ENCODE measurements at places on chromosomes 6 and 20.

GRCh38 chr6:51533962-51534361 lies 553.5 kb downstream of the PKHD1 start:
- no peak for DNase-seq

DNA sequence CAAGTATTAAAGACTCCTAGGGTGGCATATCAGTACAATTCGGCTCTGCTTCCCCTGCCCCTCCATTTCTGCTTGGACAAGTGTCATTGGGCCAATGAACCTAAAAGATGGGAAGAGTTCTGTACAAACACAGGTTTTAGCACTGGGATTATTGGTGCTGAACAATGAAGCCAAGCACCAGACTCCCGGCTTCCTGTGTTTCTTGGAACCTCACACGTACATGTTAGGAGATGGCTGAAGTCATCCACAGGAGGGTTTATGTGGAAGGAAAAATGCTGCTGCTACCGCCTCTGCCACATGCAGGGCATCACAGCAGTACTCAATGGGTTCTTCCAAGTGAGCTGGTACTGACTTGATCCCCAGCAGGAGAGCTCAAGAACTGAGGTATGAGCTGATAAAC lies 49.7 kb downstream of the TNFRSF21 start:
- no peak for DNase-seq

DNA sequence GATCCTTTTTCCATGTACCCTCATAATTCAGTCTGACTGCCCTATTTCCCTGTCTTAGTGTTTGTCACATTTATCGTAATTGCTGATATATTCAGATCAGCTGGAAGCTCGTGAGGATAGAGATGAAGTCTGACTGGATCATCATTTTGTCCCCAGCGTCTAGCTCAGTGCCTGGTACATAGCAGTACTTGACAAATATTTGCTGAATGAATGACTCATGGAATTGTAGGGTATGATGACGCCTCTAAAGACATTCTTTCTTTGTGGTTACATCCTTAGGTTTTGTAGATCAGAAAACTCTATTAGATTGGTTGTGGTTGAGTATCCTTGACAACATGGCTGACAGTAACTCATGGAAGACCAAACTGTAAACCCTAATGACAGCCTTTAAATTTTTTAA lies 68.9 kb downstream of the MTHFD1L start:
- DNase-seq = no peak

GRCh38 chr6:37134396-37135191 lies 35.4 kb upstream of the PIM1 start:
- DNase-seq = no peak

DNA sequence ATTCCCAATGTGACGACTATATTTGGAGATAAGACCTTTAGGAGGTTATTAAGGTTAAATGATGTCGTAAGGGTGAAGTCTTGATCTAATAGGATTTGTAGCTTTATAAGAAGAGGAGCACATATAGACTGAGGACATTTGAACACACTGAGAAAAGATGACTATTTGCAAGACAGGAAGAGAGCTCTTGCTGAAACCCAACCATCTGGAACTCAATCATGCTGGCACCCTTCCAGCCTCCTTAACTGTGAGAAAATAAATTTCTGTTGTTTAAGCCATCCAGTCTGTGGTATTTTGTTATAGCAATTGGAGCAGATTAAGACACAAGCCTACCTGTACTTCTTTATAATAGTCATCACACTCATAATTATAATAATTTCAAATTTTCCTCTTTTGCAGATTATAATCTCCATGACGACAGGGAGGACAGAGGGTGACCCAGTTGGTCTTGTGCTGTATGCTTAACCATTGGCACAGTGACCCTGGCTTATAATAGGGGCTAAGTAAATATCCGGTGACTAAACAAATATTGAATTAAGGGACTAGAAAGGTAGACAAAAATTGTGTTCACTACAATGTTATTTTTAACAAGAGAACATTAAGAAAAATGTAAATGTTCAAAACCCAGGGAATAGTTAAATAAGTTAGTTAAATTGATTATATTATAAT lies 206.4 kb upstream of the HDDC2 start:
- DNase-seq = peak; percentile 70

DNA sequence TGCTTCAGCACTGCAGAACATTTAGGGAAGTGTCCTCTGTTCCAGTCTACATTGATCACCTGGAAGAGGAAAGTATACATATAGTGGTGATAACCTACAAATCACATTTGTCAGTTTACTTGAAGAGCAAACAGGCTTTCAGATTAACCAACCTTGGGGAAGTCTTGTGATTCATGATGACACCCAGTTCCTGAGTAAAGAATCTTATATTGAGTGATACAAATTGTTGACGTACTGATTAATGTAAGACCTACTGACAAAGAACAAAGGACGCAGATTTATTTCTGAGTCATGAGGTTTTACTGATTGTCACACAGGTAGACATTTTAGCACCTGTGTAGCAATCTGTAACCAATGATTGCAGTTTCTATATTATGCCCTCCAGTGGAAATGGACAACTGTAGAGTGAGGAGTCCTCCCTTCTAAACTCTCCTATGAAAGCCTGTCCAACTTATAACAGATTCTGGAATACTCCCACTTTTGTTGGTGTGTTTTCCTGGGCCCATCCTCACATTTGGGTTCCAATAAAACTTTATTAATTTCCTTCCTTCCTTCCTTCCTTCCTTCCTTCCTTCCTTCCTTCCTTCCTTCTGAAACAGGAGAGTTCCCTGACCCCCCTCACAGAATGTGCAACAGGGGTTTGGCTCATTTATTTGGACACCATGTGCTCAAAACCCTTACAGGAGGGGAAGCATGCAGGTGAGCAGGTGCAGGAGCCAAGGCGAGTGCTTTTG lies 113.5 kb downstream of the SLC35B3 start:
- DNase-seq = no peak

DNA sequence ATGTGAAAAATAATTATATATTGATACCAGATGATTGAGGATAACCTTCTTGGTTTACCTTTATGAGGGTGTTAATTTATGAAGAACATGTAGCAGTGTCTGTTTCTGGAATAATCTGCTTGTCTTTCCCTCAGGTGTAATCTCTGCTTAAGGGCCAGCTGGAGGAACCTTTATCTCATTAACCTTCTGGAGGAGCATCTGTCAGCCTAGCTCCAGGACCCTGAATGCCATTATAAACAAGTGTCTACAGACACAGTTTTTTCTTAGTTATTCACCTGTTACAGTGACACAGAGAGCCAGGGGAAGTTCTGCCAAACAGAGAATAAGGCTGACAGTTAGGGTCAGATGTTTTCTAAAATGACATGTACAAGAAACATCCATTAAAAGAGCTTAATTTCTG lies at the start of gene IMPG1:
TSS of gene IMPG1 (minus strand) at position 101 of the 400 bp plus-strand sequence. CDS start 174 bp downstream, outside the sequence.
- no peak for DNase-seq

DNA sequence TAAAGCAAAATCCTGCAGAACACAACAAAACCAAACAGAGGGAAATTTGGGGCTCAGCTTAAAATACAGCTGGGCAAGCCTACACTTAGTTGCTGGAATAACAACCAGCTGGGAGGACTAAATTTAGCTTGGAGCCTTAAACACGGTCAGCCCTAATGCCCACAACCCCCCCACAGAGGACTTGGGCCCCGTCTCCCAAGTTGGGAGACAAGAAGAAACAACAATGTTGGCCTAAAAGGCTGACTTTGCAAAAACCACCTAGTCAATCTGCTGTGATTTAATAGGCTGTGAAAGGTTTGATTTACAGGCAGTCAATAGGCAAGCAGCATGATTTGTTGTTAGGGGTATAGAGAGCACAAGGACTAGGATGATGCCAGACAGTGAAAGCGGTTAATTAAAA lies 40.3 kb upstream of the ARMC2 start:
- no peak for DNase-seq

DNA sequence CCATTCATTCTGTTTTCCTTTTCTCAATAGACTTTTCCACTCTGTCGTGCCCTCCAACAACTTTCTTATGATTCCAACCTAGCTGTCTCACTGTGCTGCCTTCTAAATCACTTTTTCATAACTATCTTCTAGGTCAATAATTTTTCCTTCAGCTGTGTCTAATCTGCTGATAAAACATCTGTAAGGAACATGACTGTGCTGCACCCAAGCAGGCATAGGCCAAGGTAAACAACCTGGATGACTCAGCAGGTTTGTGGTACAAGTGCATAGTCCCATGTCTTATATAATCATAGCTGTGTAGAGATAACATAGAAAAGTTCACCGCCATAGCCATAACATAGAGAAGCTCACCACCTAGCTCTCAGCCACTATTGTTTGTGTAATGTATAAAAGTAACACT lies 332.3 kb downstream of the PLCB1 start:
- no peak for DNase-seq

DNA sequence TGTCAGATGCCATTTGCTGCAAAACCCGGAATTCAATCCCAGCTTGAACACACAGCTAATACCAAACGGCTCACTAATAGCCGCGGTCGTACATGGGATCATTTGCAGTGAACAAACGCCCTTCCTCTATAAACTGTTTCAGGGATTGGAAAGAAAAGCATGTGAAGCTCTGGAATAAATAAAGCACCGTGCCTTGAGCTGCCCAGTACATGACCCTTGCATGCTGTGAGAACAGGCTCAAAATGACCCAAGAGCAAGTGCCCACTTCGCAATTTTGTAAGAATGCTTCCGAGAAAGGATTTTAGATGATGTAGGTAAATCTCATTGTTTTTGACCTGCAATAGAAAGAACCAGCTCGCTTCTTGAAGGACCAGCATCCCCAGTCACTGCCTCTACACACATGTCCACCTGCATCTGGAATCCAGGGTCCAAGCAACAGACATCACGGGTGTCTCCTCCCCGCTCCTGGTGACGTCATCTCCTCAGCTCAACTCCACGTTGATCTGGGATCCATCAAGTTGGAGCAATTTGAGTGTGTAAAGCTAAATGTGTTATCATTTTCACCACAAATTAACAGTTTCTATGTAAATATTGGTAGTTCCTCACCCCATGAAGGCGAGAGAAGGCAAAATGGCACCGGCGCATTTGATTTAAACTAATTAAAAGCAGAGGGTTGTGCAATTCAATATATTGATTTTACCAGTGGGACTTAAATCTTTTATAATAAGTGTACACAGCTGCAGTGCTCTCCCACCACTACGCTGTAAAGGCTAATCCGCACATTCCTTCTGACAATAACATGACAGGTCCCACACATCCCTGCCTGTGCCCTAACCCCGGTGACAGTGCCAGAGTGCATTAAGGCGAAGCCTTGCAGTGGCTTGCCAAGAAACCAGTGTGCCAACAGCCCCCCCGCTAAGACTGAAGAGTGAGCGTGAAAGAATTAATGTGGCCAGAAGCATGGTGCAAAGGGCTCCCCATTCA lies 6.2 kb downstream of the BMP7 start:
- no peak for DNase-seq

- DNase-seq = no peak
These were observed 14.3 kb downstream of the PCMT1 start for GRCh38 chr6:149763866-149764265.

- DNase-seq = no peak
These were observed 1.3 kb downstream of the NOP56 start for GRCh38 chr20:2653556-2654383.

GRCh38 chr6:47157063-47157462 lies 114.9 kb upstream of the ADGRF1 start:
- DNase-seq = no peak

- no peak for DNase-seq
These were observed 369.2 kb upstream of the CDH4 start for GRCh38 chr20:60882836-60883235.

DNA sequence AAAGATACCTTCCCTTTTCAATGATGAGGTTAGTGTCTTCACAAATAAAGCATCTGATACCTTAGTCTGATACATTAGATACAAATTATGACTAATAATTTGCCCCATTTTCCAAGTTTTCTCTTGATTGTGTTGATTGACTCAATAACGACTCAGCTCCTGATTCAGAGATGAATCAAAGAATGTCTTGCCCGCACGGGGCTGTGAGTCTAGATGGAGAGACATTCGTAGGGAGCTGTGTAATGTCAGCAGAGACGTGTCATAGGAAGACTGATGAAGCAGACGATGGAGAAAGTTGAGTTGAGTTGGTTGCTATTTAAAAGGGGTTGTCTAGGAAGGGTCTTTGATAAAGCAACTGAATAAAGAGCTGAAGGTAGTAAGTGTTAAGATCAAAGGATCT lies 78.2 kb downstream of the TSHZ2 start:
- no peak for DNase-seq

GRCh38 chr6:30129265-30130178 lies 6.4 kb upstream of the TRIM40 start:
- no peak for DNase-seq

- peak; percentile 63 for DNase-seq
These were observed 635 bp upstream of the TENT5A start for GRCh38 chr6:81752921-81753710.

- DNase-seq = no peak
These were observed 30.3 kb downstream of the CD83 start for GRCh38 chr6:14147891-14148290.

- no peak for DNase-seq
These were observed 2.8 kb upstream of the CSTL1 start for GRCh38 chr20:23436681-23437080.

DNA sequence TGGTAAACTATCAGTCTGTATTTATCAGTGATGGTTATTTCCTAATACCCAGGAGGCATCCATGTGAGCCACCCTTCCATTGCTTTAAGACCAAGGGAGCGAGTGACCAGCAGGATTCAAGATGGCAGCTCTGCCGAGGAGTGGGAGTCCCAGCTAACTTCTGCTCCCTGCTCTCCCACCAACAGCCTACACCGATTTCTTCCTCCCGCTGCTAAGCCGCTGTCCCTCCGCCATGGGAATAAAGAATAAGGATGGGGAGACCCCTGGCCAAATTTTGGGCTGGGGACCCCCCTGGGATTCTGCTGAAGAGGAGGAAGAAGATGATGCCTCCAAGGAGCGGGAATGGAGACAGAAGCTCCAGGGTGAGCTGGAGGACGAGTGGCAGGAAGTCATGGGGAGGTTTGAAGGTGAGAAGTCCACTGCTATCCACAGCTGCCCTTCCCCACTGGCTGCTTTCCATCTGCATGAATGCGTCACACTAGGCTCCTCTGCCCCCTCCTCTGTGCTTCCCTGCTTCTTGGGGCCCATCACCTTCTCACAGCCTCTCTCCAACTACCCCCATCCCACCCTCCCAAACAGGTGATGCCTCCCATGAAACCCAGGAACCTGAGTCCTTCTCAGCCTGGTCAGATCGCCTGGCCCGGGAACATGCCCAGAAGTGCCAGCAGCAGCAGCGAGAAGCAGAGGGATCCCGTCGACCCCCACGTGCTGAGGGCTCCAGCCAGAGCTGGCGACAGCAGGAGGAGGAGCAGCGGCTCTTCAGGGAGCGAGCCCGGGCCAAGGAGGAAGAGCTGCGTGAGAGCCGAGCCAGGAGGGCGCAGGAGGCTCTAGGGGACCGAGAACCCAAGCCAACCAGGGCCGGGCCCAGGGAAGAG lies 10.3 kb downstream of the NFKBIL1 start:
- DNase-seq = no peak

Data from DMS 273 treated with DMSO at 0.1 percent for 48 hours (cell line).